ENCODE measurements at places on chromosomes 6 and 20.
A peak's percentile ranks its signal among the peaks of the same experiment; 100 is the strongest.

- DNase-seq: no peak
Measured at GRCh38 chr6:137659871-137660270, 165.7 kb upstream of the OLIG3 start.

DNA sequence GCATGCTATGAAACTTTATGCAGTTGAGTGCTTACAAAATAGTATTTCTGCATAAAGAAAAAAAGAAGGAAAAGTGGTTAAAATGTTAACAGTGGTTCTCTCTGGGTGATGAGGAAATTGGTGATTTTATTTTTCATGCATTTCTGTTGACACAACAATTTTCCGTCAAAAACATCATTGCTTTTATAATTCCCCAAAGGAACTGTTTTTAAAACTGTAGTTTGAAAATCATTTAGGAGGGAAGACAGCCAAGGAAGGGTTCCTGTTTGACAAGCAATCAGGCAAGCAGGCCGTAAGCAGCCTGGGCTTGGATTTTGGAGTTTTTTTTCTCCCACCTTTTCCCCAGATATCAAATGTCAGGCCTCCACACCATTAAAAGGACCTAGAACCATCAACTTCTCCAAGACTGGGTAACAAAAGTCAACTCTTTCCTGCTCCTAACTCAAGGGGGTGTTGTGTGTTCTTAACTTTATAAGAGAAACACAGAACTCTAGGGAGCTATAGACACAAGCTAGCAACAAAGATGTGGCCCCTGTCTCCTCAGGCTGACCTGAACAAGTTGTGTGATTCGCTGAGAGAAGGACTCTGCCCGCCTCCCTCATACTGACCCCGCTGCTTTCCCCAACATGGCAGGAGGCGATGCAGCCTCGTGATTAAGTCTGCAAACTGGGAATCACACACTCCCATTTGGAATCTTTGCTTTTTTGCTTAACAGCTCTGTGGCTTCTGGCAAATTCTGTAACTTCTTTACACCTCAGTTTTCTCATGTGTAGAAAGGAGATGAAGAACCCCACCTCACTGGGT lies 146.6 kb downstream of the BCAS1 start:
- no peak for DNase-seq

GRCh38 chr6:1503811-1504210 lies 105.9 kb upstream of the FOXC1 start:
- no peak for DNase-seq

GRCh38 chr20:1793821-1794220 lies 101.4 kb upstream of the SIRPA start:
- DNase-seq: no peak

GRCh38 chr6:21003780-21004541 lies 469.7 kb downstream of the CDKAL1 start:
- peak; percentile 90 for DNase-seq

- no peak for DNase-seq
Measured at GRCh38 chr20:48769069-48769983, 58.5 kb downstream of the PREX1 start.

DNA sequence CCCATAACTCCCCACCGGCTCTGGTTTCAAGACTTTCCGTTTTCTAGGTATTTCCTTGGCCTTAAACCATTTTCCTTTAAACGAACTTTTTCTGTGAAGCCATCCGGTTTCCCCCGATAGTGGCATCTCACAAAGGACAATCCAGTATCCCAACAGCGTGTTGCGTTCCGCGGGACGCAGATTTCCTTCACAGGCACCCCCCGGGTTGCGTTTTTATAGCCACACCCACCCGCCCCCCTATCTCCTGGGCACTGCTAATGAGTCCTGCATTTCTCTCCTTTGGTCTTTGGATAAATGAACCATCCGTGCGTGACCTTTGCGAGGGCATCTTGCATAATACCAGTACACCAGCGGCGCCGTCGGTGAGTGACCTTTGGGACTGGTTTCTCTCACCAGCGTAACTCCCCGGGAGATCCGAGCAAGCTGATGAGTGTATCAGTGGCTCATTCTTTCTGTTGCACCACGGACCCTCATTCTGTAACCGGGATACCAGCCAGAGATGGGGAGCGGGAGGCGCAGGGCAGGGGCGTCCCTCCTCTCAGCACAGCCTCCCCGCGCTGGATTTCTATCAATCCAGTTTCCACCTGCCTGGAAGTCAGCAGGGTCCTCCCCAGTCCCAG lies 586 bp upstream of the NQO2 start:
- DNase-seq: no peak

- DNase-seq: no peak
Measured at GRCh38 chr6:115091461-115091860, 748.6 kb upstream of the HS3ST5 start.

GRCh38 chr6:156691018-156691417 lies 86.2 kb upstream of the ARID1B start:
- no peak for DNase-seq

DNA sequence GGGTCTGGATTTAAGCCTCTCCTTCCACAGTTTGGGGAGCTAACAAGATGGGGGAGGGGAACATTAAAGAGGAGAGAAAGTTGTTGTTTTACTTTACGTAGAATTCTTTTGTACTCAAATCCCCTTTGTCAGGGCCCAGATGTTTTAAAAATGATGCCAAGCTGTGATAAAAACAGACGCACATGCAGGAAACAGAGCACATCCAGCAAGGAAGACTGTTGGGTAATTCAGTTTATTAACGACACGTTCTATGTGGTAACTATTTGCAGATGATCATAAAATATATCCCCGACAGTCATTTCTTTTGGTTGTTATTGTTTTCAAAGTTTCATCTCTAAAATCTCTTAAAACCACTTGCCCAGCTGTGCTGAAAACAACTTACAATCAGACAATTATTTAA lies 307.0 kb upstream of the PRDM1 start:
- no peak for DNase-seq

All from NCI-H446 treated with DMSO at 0.1 percent for 48 hours (cell line).